ENCODE measurements at places on chromosomes 4 and X. TPM values are rescaled to one million over a fixed set of nuclear protein-coding genes. Genes with fewer than 3 reads are reported as not detected.
A peak's percentile ranks its signal among the peaks of the same experiment; 100 is the strongest.

DNA sequence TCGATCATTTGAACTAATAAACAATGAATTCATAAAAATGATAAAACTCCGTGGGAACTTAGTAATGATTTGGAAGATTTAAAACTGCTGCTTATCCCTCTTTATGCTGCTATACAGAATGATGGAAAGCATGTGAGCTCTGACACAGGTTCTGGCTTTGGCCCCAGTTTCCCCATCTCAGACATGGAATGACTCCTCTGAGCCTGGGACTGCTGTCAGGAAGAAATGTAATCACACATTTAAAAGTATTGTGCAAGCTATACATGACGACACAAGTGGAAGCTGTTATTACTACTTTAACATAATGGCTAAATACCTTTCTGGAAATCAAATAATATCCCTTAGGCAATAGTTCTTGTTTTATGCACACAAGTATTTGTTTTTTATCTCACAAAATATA, 161.7 kb downstream of the DCHS2 start:
- DNase-seq, result no peak

DNA sequence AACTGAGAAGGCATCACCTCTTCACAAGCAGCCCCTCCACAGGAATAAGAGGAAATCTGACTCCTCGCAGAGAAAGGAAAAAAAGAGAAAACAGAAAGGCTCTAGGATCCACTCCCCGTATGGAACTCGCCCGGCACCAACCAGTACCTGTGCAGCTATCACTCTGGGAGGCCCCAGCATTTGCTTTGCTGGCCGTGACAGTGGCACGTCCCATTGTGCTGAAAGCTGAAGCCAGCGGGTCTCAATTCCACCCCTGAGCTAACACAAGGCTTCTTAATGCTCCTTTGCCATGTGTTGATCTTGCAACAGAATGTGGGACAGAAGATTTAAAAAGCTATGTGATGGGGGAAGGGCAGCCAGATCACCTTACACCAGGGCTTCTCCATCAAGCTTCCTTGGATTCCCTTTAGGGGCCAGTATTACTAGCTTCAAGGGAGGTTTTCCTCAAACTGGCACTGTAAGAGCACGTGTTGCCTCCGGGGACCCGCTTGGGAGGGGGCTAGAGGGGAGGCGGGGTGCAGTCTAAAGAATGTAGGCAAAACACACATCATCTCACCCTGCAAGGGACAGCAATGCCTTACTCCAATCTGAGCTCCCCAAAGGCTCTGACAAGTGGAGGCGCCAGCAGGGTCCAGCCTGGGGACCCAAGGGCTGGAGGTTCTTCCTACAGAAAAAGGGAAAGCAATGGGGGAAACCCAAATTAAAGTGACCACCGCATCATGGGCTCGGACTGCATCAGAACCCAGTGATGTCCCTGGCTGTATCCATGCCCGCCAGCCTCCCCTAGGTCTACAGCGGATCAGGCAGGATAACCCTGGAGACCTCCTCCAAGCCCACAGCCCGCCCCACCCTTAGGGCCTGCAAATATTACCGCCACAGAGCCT, 1.2 kb downstream of the USP46 start:
- DNase-seq, result peak; percentile 16

DNA sequence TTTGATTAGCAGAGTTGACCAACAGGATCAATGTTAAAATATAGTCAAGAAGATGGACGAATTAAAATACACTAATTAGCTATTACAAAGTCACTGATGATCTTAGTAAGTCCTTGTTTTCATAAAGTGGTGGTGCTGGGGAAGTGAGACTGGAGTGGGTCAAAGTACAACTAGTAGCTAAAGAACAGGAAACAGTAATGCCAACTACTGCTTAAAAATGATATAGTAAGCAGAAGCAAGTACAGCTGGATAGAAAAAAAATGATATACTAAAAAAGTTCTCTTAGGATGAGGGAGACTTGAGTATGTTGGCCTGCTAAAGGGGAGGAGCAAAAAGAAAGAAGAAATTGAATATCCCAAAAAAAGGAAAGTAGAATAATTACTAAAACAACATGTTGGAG, 580.8 kb upstream of the FTHL17 start:
- DNase-seq, result no peak

DNA sequence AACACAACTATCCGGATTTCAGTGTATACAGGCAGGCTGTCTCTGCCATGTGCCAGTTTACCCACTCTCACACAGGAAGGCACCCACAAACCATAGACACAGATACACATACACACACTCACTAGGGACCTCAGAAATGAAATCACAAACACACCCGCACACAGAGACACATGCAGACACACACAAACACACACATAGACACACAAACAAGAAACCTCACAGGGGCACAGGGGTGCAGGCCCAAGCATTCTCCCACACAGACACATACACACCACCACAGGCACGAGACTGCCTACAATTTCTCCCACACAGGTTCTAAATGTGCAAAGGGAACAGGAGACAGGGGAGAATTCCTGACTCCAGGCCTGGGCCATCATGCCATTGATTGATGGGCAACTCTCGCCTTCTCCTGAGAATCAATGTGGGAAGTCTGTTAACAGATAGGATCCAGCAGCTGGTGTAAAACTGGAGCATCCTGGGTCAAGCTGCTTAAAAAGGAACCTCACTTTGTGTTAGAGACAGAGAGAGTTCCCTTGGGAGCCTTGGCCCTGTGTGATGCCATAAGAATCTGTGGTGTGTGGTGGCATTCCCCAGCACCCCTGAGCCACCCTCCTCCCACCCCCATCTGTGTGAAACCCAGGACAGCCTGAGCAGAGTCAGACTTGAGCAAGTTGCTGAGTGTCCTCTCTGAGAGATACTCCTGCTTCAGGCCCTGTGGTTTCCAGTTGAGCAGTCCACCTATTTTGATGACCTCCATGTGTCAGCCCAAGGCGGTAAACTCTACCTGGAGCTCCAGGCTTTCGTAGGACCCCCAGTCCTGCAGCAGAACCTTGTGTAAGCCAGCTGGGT, 33.9 kb downstream of the NBDY start:
- DNase-seq, result no peak

DNA sequence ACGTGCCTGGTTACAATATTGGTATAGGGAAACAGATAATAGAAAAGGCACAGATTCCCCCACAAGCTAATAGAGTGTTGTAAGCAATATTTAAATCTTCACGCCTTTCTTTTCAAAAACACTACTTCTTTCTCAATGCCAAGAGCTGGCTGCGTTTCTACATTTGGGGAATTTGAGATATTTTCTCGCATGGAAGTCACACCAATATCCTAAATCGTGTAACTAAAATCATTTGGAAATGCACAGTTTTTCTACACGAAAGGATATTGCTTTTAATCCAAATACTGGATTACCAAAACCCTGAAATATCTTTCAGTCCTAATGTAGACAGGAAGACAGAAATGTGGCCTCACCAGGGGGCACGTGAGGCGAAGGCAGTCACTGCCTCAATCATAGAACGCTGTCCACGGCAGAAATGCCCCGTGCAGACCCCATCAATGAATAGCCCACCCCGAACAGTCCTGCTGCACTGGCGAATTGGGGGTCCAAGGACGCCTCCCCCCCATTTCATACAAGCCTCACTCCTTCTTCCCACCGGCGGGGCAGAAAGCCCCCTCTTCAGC, 106.6 kb downstream of the NSUN7 start:
- no peak for DNase-seq

DNA sequence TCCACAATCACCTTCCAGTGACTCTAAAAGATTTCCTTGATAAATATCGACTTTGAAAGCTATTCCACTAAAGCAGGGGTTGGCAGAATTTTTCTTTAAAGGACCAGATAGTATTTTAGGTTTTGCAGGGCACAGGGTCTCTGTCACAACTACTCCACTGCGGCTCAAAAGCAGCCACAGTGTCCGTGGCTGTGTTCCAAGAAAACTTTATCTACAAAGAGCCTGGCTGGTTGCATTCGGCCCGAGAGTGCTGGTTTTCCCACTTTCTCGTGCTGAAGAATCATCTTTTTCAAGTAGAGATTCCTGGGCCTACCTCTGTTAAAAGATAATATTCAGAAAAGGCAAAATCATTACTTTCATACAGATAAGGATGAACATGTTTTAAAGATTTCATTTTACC, 55.6 kb downstream of the TSPAN7 start:
- no peak for DNase-seq

DNA sequence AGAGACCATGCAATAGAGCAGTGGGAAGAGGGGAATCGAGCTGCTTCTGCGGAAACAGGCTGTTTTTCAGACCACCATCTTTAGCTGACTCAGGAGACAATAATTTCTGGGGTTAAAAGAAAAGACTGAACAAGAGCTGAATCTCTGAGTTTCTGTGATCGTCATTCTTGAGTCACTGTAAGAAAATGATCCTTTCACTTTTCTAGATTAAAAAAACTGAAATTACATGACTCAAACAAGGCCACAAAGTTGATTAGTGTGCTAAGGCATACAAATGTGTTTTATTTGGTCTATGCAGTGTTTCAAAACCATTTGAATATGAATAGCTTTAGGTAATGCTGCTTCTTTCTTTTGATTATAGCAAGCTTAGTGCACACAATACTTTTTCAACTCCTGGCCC, 194.4 kb upstream of the RPL34 start:
- no peak for DNase-seq

GRCh38 chrX:86002076-86002896, 45.1 kb downstream of the CHM start:
- no peak for DNase-seq

GRCh38 chrX:122850326-122850725, 333.8 kb upstream of the GRIA3 start:
- DNase-seq, result no peak

GRCh38 chr4:152255437-152255836, 280.5 kb downstream of the FBXW7 start:
- DNase-seq, result peak; percentile 83

- DNase-seq, result no peak
These were observed 110.8 kb downstream of the SPRY1 start for GRCh38 chr4:123507376-123507775.

GRCh38 chr4:8352368-8353157, 83.0 kb downstream of the HTRA3 start:
- no peak for DNase-seq

XPNPEP2 gene
- not detected for total RNA-seq

PABPC1L2A gene
- not detected for total RNA-seq

SSX3 gene
- not detected for total RNA-seq

All from dermis blood vessel endothelial cell (primary cell).